ENCODE measurements at places on chromosomes 6 and 20.

DNA sequence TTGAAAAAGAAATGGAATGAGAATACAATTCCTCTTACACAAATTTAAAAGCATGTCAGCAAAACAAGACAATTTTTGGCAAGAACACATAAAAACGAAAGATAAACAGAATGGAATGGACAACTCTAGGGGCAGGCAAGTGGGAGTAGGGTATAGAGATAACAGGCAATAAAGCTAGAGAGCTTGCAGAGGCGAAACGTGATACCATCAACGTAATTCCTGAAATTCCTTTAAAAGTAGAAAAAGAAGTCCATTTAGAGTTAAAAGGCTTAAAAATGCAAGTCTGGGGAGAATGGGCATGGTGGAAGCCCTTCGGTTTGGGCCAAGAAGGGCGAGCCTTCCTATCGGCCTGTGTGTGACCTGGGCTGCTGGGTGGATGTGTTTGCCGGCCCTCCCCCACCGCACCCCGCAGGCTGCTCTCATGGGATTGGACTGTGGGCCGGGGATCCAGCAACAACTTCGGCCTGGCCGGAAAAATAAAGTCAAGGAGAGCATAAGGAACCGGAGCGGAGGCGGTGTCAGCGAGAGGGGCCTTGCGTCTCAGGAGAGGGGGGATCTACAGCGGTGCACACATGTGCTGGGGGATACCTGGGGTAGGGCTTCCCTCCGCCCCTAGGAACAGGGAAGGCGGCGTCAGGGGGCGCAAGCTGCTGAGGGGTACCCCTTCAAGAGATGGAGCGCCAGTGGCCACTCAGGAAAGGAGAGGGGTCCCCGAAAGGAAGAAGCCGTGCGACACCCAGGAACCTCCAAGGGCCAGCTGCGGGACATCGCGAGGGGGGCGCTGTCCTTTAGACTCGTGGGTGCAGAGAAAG is 4.1 kb downstream of the TMEM239 start:
- no peak for DNase-seq

GRCh38 chr6:56851074-56851473 is 103.8 kb upstream of the BEND6 start:
- no peak for DNase-seq

DNA sequence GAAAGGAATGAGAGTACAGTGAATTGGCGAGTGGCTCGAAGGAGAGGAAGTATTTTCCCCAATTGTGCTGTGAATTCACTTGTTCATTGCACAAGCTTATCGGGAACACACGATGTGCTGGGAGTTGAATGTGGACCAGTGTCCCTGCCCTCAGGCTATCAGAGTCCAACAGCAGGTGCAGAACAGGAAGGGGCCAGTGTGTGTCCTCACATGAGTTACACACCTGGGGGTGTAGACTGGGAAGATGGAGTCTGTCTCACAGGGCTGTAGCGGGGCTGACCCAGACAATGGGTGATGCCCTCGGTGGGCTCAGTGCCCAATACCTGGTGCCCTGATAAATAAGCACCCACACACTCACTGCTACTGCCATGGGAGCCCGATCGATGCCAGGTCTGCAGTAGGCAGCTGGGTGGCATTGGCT is 14.4 kb downstream of the DUSP22 start:
- DNase-seq = no peak

- no peak for DNase-seq
Observed at GRCh38 chr6:146620655-146621054, 21.9 kb downstream of the ADGB start.

DNA sequence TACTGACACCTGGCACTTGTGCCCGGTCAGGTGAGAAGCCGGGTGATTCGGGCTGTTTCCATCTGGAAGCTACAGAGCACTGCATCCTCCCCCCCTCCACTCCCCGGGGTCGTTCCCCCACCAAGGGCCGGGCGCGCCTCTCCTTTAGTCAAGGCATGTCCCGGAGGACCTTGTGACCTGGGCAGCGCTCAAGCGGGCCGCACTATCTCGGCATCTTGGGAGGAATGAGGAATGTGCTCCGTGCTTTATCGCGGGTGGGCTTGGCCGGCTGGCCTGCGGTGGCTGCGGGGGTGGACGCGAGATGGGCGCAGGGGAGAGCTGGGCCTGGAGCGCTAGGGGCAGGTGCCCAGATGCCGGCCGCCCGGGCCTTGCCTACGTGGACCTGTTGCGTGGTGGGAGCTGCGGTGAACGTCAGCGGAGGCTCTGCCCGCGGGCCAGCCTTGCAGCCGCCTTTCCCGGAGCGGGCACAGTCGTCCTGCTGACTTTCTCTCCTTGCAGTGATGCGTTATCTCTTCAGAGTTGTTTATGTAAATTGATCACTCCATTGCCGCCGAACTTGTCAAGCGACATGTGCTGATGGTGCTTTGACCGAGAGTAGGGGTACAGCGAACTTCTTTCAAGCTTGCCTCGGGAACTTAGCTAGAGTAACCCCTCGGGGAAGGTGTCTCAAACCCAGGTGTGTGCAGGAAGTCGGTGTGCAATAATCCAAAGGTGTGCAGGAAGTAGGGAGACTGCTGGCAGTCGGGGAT is 1.1 kb downstream of the LRRC1 start:
- no peak for DNase-seq

DNA sequence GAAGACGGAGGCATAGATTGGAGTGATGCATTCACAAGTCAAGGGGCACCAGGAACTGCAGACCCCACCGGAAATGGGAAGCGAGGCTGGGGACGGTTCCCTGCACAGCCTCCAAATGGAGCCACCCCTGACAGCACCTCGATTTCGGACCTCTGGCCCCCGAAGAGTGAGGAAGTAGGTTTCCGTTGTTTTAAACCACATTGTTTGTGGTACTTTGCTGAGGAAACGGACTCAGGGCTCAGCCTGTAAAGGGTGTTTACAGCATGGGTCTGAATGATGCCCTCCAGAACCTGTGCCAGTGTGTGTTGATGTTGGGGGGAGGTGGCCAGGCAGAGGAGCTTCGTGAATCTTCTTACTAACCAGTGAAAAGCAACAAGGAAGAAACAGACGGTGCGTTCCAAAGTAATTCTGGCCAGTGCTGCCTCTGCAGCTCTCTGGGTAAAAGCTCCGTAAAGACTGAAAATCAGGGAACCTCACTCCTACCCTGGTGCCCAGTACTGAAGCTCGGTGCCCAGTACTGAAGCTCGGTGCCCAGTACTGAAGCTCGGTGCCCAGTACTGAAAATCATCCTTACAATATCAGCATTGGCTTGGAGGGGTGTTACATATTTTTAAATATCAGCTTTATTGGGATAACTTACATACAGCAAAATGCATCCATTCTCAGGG is 30.1 kb upstream of the CCR6 start:
- no peak for DNase-seq

- DNase-seq = no peak
Observed at GRCh38 chr6:29941016-29941415, 1.3 kb upstream of the HLA-A start.

Measured in SIG-M5 (cell line).